ENCODE measurements at places on chromosomes 4 and X.

- no peak for DNase-seq
Observed at GRCh38 chrX:103919270-103919637, 43.2 kb upstream of the TMSB15B start.

DNA sequence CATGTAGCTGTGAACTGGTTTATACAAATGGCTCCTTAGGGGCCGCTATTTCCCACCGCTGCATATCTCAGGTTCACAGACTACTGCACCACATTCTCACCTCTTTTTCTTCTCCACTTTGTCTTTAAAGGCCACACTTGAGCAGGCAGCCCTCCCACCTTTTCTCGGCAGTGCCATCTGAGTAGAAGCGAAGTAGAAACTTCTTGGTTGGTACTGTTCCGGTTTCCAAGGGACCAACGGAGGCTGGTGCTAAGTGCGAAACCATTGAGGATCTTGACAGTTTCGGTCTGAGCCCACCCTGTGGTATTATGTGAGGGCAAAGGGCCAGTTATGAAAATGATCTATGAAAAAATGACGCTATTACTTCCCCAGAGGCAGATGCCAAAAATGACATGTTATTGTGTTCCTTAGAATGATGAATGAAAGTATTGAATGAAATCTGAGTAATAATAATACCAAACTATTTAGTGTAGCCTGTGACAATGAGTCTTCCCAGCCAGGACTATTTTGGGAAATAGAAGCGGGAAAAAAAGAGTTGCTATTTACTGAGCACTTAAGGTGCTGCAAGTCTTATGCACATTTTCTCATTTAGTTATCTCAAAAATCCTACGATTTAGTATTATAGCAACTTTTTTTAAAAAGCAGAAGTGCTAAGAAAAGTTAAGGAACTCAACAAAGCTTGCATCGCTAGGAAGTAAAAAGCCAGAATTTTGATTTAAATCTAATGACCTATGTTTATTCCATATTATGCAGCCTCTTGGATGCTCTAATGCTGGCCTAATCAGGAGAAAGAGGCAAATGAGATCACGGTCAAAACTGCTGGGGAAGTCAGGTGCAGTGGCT is 29.6 kb upstream of the CHRNA9 start:
- DNase-seq, result no peak

- no peak for DNase-seq
Observed at GRCh38 chr4:72670521-72670920, 101.5 kb upstream of the ADAMTS3 start.

GRCh38 chrX:40449956-40450706 is 130.6 kb upstream of the ATP6AP2 start:
- no peak for DNase-seq

- no peak for DNase-seq
Observed at GRCh38 chrX:13689741-13690211, 848 bp downstream of the RAB9A start.

GRCh38 chrX:138853936-138854335 is 142.4 kb upstream of the FGF13 start:
- DNase-seq, result no peak

- DNase-seq, result no peak
Observed at GRCh38 chr4:110849461-110849860, 226.6 kb upstream of the PITX2 start.

DNA sequence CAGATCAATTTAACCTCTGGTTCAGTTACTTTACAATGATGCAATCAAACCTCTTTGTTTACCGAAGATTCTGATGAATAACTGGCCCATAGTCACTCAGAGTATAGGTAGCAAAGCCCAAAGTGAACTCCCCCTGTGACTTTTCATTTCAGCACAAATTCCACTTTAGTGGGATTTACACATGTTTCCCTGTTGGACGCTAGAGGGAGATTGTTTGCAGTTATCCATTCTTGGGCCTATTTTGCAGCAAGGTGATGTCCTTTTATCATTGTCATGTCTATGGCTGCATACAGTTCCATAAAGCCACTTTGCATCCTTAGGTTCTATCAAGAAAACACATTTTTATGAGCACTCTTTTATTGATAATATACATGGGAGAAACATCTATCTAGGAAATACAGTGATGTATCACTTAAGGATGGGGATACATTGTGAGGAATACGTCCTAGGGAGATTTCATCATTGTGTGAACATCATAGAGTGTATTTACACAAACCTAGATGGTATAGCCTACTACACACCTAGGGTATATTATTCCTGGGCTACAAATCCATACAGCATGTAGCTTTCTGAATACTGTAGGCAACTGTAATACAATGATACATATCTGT is 14.5 kb upstream of the DKK2 start:
- no peak for DNase-seq
